ENCODE measurements at places on chromosomes 7 and 10.

DNA sequence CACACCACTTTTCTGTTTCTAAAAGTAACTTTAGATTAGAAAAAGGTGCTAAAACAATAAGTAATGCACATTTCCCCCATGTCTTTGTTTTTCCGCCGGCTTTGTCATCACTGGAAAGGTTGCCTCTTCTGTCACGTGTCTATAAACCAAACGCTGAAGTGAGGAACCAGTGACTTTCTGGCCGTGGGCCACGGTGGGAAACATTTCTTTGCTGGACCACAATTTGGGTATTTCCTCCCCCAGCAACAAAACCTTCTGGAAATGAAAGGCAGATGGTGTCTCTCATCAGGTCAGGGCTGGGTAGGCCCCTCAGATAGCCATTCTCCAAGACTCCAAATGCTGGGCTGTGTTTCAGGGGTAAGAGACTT is 174.5 kb downstream of the SH3PXD2A start:
- DNase-seq: no peak

GRCh38 chr7:133060004-133060403 is 21.9 kb downstream of the CHCHD3 start:
- no peak for DNase-seq

- no peak for DNase-seq
Observed at GRCh38 chr10:13349463-13350274, 1.6 kb upstream of the SEPHS1 start.

DNA sequence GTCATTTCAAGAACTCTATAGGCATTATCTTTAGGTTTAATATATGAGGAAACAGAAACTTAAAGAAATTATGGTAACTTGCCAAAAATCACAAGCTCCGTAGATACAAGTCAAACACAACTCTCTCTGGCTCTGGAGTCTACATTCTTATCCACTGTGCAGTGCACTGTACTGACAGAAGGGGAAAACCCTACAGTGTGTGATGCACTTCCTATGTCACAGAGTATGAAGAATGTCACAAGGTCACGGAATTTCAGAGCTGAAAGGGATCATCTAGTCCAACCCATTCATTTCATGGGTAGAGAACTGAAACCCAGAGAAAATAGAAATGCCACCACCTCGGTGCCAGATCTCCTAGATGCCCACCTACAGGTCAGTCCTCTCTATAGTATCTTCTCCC is 86.1 kb downstream of the LRRTM3 start:
- DNase-seq: no peak

DNA sequence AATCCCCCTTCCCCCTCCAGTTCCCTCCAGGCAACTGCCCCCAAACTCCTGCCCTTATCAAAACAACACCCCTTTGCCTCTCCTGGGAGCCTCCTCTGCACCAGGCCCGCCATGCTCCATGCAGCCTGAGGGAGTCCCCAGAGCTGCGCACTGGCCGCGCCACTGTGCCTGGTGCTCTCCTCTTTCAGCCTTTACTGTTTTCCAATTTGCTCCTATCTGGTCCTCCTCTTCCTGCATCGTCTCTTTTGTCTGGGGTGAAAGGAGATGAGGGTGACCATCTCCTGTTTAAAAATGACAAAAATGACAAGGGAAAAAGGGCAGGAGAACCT is 165.8 kb upstream of the ADCY1 start:
- DNase-seq: no peak

DNA sequence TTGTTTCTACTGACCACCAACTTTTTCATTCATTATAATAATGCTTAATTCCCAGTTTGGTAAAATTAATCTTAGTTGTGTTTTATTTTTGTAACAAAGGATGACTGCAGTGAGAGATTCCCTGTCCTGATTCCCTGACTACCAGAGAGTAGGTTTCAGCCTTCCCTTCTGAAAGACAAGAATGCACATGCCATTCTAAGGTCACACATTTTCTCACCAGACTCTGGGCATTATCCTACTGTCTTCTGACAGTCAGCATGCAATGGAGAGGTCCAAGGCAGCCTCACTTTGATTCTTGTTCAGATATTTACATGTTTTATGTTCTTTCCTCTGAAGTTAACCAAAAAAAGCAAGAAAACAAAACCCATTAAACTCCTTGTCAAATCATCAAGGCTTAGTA is 372.7 kb upstream of the CDC14C start:
- no peak for DNase-seq

- DNase-seq: no peak
Observed at GRCh38 chr7:25970356-25970755, 181.6 kb upstream of the NFE2L3 start.

DNA sequence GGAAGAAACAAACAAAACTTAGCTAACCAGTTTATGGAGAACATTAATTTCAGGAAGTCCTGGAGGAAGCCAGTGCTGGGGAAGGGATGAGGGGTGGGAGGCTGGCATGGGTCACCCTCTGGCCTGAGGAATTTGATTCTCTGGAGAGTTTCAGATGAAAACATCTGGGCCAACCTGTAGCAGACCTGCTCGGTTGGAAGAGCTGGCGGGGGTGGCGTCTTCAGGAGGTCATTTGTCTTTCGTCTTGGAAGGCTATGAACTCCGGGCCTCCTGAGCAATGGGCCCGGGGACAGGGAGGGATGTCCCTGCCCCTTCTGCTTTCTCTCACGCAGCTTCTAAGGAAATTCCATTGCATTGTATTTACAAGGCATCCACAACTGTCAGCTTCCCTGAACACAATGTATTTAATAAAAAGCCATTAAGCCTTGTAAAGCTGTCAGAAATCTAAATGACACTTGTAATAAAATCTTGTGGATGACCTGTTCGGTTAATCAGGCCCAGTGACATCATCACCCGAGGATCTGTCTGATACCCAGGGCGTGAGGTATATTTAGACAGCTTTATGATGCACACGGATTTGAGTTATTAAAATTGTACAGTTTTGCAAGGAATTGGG is 250.5 kb downstream of the RAB11FIP2 start:
- DNase-seq: no peak

- no peak for DNase-seq
Observed at GRCh38 chr7:124686543-124687171, 78.9 kb downstream of the GPR37 start.

- no peak for DNase-seq
Observed at GRCh38 chr7:34425194-34425593, 232.8 kb upstream of the NPSR1 start.

GRCh38 chr10:125976960-125977605 is 80.7 kb downstream of the FANK1 start:
- DNase-seq: no peak

- DNase-seq: no peak
Observed at GRCh38 chr10:62183857-62184795, 84.5 kb downstream of the RTKN2 start.

DNA sequence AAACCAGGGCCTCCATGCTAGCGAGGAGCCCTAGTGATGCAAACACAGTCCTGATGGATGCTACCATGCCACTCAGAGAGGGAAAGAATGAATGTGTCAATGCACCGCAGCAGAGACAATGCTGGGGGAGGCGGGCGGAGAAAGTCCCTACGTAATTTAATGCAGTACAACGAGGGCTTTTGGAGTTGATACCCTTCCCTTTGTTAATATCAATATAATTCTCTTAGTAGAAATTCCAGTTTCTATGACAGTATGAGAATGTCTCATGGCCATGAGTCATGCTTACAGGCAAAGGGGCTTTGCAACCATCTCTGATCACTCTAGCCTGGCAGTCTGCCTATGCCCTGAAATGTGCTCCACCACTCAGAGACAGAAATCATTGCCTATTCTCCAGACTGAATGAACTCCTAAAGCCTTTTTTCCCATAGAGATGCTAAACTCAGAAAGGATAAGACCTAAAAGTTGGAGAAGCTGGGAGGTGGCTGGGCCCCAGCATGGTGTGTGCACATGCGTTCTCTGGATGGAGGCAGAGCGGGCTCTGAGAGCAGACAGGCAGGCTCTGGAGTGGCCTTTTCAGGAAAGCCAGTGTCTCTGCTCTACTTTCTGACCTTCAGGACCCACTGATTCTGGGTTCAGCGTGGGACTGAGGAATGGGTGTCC is 20.3 kb upstream of the GIMAP2 start:
- no peak for DNase-seq

DNA sequence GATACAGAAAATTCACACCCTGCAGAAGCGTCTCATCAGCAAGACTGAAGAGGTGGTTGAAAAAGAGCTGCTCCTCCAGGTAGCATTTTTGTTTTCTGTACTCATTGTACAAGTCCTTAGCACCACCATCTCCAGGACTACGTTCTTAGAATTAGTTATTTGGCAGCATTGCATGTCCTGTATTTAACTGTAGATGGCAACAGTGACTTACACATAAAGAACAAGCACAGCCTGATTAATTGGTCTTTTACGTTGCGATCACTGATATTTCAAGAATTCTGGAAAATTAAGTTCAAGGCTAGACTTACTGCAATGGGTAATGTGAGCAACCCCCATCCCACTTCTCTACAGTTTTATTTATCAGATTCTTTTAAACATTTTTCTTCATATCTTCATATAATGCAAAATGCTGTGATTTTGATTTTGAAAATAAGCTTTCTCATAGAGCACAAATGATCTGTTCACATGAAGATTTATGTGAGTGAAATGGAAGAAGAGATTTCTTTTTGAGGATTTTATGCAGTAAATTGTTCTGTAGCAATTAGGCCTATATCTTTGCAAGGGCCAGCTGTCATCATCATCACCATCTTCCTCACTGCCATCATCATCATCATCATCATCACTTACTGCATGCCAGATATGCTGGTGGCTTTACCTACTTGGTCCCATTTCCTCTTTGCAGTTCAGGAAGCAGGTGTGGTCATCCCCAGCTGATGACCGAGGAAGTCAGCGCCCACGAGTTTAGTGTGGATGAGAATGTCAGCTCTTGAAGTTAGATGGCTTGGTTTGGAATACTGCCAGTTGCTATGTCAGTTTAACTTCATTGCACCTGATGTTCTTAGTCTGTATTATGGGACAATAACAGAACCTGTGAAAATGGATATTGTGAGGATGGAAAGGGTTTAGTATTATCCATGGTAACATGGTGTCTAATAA is 53.4 kb downstream of the CFAP58 start:
- no peak for DNase-seq

- no peak for DNase-seq
Observed at GRCh38 chr10:126749015-126749655, 78.6 kb upstream of the C10orf90 start.

- DNase-seq: no peak
Observed at GRCh38 chr10:7984896-7985295, 69.6 kb upstream of the GATA3 start.

- no peak for DNase-seq
Observed at GRCh38 chr10:2111965-2112364, 374.6 kb upstream of the ADARB2 start.

GRCh38 chr7:21953781-21954180 is 8.1 kb upstream of the CDCA7L start:
- no peak for DNase-seq

DNA sequence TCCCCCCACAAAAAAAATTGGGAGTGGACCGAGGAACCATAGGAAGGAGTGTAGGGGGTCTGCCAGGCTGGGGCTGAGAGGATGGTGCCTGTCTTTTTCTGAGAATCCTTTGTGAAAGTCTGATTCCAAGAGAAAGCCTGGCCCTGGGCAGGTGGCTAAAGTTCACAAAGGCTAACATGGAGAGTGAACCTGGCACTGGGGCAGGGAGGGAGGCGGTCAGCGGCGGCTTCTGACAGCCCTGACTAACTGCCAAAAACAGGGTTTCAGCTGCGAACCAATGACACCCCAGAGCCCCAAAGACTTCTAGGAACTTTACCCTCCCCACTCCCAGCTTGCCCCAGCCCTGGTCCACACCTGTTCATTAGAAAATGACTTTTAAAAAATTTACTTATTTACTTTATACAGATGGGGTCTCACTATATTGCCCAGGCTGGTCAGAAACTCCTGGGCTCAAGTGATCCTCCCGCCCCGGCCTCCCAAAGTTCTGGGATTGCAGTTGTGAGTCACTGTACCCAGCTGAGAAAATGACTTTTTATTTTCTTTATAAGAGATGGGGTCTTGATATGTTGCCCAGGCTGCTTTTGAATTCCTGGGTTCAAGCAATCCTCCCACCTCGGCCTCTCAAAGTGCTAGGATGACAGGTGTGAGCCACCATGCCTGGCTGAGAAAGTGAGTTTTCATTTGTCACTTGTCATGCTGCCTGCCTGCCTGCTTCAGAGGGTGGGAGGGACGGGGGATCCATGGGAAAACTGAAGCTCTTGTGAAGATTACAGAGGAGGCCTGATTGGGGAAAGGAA is 61.0 kb upstream of the DUSP5 start:
- DNase-seq: no peak

- DNase-seq: no peak
Observed at GRCh38 chr7:22647451-22648257, 79.3 kb upstream of the IL6 start.

DNA sequence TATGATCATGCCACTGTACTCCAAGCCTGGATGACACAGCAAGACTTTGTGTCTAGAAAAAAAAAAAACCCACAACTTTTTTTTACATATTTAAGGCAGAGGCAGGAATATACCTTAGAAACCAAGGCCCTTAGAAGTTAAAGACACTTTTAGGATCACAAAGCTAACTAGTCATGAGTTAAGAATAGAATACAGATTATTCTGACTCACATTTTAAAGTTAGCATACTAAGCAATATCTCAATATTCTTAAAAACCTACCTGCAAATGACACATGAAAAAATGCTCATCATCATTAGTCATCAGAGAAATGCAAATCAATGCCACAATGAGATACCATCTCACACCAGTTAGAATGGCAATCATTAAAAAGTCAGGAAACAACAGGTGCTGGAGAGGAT is 177.7 kb downstream of the CHCHD3 start:
- no peak for DNase-seq

DNA sequence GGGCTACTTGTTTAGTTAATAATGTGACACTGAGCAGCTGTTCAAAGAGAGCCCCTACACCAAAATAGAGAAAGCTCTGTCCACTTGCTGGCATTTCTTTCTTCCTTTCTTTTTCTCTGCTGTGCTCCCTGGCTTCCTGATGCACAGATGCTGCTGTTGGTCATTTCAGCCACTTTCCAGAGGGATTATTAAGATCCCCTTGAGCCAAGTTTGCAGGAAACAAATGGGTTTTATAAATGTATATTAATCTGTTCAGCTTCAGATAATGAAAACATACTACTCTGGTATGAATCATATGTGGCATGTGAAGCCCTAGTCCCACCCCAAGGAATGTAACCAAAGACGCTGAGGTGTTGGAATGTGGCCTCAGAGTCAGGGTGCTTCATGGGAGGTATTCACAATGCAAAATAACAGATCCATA is 638.2 kb upstream of the FZD8 start:
- DNase-seq: no peak

DNA sequence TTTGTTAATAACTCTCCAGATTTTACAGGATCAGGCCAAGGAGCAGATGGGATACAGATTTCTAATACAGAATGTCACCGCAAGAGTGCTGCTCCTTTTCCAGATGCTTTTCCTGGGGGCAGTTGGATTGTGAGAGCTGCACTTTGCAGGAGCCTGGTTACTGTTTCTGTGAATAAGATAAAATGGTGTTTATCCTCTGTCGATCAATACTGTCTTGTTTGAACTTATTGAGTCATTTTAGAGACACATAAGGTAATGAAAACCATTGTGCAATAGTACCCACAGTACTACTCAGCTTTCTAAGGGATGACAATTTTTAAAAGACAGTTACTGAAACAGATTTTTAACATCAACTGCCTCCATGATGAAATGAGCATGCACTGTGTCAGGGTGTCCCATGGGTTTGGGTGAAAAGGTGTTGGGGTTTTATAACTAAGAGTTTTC is 2.9 kb downstream of the A1CF start:
- no peak for DNase-seq

- DNase-seq: no peak
Observed at GRCh38 chr10:95277201-95277570, 13.6 kb downstream of the PDLIM1 start.

GRCh38 chr7:36967387-36967786 is 243.1 kb upstream of the AOAH start:
- DNase-seq: peak; percentile 91

- no peak for DNase-seq
Observed at GRCh38 chr7:81690251-81690650, 79.6 kb downstream of the HGF start.

All from cerebellar nuclear complex (tissue), 1 donor.